Foreskin keratinocyte (primary cell): ENCODE measurements at places on chromosomes 11 and 22. TPM values are rescaled to one million over a fixed set of nuclear protein-coding genes. Genes with fewer than 3 reads are reported as not detected.

Gene TMEM191B
- total RNA-seq: 0.56 and 2.4 TPM in 2 replicates

Gene TEX54
- total RNA-seq: not detected in 2 replicates

Gene CRYBA4
- not detected in 2 replicates for total RNA-seq

Gene C1QTNF5
- not detected in 2 replicates for total RNA-seq
